ENCODE measurements at places on chromosomes 3 and 15.

DNA sequence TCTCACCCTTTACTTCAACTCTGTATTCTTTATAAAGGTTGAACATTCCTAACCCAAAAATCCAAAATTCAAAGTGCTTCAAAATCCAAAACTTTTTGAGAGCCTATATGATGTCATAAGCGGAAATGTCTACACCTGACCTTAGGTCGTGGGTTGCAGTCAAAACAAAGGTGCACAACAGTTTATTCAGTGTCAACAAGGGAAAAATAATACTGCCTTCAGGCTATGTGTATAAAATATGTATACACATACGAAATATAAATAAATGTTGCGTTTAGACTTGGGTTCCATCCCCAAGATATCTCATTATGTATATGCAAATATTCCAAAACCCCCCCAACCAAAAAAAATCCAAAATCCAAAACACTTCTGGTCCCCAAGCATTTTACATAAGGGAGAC is 90.9 kb downstream of the STAG1 start:
- no peak for DNase-seq

DNA sequence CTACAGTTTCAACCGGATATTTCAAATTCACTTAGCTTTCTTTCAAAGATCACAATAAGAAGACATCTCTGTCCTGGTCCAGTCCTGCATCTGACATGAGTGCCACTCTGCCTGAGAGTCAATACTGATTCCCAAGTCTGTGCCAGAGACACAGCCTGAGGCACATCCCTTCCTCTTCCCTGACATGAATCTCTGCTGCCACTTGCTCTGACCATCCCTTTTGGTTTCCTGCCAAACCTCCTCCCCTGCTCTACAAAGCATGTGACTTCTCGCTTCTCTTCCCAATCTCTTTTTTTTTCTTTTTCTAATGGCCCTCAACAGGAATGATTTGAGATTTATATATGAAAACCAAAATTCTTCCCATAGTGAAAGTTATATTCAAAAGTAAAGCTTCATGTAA is 117.9 kb downstream of the MECOM start:
- no peak for DNase-seq

GRCh38 chr15:78358102-78358870 is 18.1 kb downstream of the CRABP1 start:
- DNase-seq: no peak

- no peak for DNase-seq
These were observed 18.9 kb upstream of the CSPG4 start for GRCh38 chr15:75731248-75732151.
